ENCODE measurements at places on chromosomes 1 and 21.

DNA sequence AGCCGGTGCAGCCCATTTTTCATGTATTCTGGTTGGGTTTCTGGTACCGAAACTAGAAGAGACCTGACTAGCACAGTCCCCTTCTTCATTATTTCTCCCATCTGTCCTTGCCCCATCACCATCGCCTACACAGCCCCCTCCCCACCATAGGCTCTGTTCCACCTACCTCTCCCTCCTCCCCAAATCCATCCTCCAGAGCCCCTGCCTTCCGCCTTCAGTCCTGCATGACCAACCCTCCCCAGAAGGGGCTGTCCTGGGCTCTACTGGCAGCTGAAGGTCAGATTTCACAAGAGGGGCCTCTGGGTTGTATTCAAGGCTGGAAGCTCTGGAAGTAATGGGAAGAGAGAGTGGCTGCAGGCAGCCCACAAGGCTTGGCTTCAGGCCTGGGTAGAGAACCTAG, 55.2 kb downstream of the SDC3 start:
- no peak for DNase-seq

- no peak for DNase-seq
Measured at GRCh38 chr1:119380983-119381662, 12.5 kb downstream of the HAO2 start.

- no peak for DNase-seq
Measured at GRCh38 chr21:44258056-44258725, 3.5 kb downstream of the DNMT3L start.

GRCh38 chr1:178124115-178124514, 30.2 kb downstream of the RASAL2 start:
- no peak for DNase-seq

GRCh38 chr1:90502194-90502593, 214.9 kb downstream of the BARHL2 start:
- DNase-seq: no peak

DNA sequence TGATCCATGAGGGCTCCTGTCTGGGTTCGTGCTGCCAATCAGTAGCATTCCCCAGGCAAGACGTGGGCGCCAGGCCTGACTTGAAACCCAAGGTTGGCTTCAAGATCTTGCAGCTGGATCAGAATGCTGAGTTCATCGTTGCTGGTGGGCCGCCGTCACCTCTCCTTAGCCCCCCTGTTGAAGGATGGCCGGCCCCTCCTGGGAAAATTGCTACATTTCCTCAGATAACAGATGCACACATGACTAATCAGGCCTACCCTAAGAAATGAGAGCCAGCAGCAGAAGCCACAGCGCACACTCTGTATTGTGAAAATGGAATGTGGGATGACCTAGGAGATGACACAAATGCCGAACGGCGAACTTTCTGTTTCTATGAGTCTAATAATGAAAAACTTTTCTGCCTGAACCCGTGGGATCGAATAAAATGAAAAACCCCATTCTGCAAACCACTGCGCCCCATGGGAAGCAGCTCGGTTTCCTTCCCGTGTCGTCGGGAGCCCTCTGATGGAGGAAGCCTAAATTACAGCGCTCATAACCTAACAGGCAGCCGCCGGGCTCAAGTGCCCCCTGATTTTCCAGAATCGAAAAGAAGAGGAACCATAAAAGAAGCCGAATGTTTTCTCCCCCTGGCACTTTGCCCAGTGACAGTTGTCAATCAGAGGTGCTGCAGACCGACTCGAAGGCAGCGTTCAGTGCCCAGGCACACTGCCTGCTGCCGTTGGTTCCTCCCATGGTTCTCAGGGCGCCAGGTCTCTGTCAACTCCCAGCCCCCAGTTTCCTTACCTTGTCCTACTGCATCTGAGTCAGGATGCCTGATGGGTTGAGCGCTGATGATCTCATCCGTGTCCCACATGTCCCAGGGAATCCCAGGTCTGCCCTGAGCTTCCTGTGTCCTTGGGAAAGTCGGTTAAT, 38.2 kb upstream of the H6PD start:
- DNase-seq: peak; percentile 70

DNA sequence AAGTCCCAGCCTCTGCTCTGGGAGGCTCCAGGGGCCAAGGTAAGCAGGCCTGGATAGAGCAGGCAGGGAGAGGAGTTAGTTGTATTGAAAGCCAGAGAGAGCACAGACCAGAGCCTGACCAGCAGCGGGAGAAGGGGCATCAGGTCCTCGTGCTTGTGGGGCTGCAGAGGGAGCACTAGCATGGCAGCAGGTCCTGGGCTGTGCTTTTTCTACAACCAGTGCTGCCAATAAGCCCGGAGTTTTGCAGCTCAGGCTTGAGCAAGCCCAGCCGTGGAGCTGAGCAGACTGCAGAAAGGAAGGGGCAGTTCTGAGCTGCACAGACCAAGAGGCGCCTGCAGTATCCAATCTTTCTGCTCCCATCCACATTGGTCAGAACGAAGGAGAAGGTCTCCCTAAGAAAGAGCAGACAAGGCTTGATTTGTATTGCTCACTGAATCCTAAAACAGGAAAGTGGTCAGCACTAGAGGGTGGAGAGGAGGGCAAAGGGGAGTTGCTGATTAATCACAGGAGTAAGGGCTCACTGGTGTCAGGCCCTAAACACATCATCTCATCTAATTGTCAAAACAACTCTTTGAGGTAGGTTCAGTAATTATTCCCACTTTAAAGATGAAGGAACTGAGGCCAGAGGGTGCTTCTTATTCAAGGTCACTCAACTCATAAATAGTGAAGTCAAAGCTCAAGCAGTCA, 2.7 kb downstream of the DENND2D start:
- peak; percentile 73 for DNase-seq

- no peak for DNase-seq
Measured at GRCh38 chr1:55443175-55443915, 228.2 kb upstream of the USP24 start.

Data from activated naive CD4-positive, alpha-beta T cell treated with Interleukin-2 at 50 U/mL for 16 hours (primary cell).